ENCODE measurements at places on chromosomes 12 and 14.

GRCh38 chr12:88235183-88235833 is 93.2 kb downstream of the TMTC3 start:
- no peak for DNase-seq

GRCh38 chr14:85575617-85575898 is 45.6 kb downstream of the FLRT2 start:
- no peak for DNase-seq

DNA sequence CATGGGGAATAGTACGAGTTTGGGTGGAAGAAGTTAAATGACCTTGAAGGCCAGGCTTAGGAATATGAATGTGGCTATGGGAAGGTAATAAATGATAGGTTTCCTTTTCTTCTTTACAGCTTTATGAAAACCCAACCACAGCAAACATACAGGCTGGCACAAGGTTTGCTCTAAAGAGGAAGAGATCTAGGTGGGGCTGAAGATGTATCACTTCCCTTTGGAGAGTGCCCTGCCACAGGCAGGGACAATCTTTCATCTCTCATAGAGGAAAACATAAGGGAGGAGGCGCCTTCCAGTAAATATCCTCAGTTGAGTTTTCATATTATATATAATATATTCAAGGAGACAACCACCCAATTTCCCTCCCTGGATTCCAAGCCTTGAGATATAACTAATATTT is 72.9 kb upstream of the FRMD6 start:
- no peak for DNase-seq

DNA sequence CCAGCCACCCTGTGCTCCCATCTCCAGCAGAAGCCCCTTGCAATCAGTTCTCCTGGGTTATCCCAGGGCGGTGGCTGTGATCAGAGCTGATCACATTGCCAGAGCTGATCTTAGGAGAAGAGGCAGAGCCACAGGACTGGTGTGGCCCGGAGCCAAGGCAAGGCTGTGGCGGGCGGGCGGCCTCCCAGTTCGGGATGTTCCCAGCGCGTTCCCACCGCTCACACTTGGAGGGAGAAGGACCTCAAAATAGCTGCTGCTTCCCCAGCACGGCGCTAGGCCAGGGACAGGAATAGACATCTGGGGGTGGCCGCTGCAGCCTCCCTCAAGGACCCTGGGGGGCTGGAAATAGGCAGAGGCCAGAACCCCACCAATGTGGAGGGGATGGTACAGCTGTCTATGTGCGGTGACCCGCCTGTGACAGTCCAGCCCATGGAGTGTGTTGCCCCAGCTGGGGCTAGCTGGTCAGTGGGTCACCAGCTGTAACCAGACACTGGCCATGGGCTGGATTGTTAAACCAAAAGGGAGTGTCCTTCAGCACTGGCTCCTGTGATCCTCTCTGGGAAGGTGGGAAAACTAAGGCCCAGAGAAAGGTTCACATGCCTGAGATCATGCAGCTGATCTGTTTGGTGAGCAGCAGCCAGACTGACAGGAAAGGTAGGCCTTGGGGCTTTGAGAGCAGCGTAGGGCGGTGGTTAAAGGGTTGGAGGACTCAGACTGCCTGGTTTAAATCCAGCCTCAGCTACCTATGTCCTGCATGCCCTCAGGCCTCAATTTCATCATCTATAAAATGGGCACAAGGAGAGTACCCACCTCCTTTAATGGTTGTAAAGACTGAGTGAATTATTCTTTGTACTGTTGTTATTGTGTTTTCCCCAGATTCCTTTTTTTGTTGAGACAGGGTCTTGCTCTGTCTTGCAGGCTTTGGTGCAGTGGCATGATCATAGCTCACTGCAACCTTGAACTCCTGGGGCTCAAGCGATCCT is 8.0 kb upstream of the POP5 start:
- DNase-seq = no peak
